Substantia nigra (tissue), 51 donors: ENCODE measurements at places on chromosomes 7 and 10.

GRCh38 chr7:36155811-36156361 is 2.8 kb downstream of the EEPD1 start:
- DNase-seq: peak; percentile 30

DNA sequence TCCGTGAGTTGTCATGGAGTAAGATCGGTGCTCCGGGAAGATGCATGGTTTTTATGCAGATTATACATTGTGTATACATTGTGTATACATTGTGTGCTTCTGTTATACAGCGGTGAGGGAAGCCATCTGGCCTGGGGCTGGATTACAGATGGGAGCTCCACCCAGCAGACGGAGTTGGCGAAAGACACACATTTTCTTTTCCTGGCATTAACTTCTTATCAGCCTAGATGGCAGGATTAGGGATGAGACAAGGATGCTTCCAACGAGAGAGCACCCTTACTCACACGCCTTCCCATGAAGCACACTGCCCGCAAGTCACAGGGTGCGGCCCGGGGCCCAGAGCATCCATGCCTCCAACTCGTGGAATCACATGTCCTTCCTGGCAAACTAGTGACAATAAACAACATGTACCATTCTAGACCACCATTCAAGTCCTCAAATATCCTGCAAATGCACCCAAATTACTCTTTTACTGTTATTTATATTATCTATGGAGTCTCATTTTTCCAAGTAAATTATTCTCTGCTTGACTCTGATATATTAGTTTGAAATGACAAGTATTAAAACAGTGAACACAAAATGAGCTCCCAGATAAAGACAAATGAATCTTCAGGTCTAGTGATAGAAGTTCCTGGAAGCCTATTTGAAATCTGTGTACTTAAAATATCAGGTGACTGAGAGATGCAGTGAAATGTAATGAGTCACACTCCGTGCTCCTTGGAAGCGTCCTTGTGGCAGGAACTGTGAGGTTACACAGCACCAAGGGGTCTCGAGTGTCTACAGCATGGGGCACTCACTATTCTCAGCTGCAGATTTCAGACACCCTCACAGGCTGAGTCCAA is 29.8 kb upstream of the PPP2R2D start:
- DNase-seq: no peak

GRCh38 chr7:47326220-47326619 is 255.7 kb downstream of the TNS3 start:
- DNase-seq: no peak

- no peak for DNase-seq
Observed at GRCh38 chr7:47609803-47610452, 28.0 kb upstream of the TNS3 start.

DNA sequence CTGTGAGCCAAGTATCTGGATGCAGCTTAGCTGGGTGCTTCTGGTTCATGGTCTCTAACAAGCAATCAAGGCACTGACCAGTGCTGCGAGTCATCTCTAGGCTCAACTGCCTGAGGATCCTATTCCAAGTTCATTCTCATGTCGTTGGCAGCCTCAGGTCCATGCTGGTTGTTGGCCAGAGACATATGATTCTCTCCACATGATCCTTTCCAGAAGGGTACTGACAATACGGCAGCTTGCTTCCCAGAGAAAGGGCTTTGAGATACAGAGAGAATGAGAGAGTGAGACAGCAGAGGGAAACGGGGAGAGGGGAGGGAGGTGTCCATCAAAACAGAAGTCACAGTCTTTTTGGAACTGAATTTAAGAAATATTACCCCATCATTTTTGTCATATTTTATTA is 405.6 kb downstream of the XPNPEP1 start:
- DNase-seq: no peak

DNA sequence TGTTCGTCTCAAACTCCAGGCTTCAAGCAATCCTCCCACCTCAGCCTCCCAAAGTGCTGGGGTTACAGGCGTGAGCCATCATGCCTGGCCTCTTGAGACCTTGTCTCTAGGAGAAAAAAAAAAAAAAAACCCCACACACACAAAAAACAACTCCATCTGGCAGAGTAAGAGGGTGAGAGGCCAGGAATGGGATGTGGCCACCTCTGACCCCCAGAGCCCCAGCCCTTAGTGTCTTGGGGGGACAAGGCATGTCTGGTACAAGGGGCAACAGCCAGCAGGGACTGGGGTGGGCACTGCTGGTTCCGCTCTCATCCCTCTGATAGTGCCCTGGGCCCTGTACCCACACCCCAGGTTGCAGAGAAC is 15.6 kb upstream of the TNRC18 start:
- DNase-seq: no peak

DNA sequence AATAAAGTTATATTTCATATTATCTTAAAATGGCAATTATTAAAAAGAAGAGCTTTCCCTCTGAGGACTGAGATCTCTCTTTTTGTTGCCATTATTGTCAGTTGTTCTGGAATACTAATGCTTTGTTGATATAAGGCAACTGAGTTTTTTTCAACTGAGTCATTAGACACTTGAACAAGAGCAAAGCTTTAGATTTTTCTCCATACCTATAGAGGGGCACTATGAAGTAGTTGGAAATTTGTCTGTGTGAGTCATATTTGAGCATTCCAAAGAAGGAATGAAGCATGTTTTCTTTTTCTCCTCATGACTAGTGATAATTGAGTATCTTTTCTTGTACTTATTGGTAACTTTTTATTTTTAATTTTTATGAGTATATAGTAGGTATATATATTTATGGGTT is 24.5 kb downstream of the RPA3 start:
- no peak for DNase-seq

DNA sequence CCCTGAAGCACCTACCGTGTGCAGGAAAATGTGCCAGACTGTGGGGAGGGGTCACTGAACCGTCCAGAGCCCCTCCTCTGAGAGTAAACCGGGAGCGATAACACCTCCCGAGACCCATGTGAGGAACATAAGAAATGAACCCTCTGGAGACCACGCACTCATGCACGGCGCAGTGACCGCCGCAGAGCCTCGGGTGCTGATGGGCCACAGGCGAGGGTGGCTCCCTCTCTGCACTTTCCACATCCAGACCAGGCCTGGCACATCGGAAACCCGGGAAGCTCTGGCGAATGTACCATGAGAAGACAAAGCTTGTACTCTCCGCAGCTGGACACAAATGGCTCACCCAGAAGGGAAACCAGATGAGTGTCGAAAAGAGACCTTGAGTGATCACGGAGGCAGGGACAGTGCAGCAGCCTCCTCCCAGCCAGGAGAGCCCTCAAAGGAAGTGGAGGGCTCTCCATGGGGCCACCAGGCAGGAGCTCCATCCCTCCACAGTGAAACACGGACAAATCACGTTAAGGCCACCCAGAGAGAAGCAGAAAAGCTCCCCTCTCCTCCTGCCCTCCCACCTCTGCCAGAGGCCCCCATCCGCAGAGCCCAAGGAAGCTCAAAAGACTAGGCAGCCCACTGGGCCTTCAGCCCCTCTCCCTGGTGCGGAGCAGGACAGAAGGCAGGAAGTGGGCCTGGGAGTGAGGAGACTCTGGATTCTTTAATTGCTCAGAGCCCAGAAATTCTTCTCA is 178.1 kb upstream of the PPP2R2D start:
- DNase-seq: no peak

DNA sequence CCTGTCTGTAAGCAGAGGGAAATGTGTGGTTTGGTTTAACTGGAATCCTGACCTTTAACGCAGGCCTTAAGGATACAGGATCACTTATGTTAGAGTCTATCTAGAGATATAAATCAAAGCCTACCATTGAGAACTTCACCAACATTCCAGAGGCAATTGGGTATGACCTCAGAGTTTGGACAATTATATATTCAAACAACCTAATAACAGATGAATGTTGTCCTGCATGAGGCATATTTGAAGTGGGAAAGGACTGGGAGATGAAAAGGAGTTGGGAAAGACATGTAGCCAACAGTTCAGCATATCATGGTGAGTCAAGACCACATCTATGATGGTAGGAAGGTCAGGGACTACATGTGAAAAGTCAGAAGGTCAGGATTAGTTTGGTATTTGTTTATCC is 274.2 kb downstream of the DOCK4 start:
- no peak for DNase-seq

GRCh38 chr10:22285130-22285529 is 31.1 kb upstream of the COMMD3 start:
- DNase-seq: no peak

DNA sequence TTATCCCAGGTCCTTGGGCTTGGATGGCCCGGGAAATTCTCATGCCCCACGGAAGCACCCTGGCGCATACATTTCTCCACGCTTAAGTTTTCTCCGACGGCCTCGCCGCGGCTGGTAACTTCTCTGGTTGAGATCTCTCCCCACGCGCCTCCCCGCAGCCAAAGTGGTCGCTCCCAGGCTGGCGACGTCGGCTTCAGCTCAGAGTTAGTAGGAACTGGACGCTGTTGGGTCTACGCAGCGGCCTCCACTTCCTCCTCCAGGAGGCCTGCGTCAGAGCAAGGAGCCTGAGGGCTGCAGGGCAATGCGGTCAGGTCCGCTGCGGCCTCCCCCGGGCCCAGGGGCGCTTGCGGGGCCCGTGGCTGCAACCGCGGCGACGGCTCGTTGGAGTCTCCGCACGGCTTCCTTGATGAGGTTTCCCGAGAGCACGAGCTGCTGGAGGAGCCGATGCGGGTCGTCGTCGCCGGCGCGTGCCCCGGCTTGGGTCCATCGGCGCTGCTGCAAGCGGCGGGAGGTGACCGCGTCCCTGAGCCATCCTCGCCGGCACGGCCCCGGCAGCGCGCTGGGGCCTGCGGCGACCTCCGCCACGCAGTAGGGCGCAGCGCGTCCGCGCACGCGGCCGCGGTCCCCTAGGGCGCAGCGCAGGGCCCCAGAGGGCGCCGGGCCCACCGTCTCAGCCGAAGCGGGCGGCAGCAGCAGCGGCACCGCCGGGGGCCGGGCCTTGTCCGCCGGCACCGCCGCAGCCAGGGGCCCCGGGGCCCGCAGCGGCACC is 744 bp downstream of the FRAT2 start:
- DNase-seq: no peak

DNA sequence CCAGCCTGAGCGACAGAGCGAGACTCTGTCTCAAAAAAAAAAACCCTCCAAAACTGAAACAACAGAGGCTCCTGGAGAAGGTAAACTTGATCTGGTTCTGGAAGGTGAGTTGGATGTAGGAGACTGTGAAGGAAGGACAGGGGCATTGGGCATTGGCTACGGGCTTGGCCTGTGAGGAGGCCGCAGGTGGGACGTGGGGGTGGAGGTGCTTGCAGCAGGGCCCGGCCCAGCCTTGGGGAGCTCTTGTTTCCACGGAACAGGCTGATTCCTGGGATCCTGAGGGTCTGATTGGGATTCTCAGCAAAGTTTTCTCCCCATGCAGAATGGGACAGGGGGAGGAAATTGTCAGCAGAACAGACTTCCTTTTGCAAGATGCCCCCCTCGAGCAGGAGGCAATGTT is 30.6 kb downstream of the IL15RA start:
- no peak for DNase-seq

DNA sequence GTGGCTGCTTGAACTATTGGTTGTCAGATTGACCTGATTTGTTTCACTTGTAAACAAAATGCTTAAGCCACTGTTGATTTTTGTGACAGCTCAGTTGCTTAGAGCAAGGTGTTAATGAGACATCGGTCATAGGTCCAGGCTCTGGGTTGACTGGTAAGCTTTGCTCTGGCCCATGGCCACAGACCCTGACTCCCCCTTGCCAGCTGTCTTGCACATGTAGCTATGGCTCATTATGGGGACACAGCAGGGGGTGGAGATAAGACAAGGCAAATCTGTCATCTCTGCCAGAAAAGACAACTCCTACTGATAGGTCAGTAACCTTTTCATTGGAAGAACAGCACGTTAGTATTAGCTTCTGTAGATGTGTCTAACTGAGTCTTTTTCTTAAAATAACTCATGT is 95.3 kb downstream of the KAT6B start:
- DNase-seq: no peak

- no peak for DNase-seq
Observed at GRCh38 chr10:31914370-31914769, 14.3 kb downstream of the ARHGAP12 start.

DNA sequence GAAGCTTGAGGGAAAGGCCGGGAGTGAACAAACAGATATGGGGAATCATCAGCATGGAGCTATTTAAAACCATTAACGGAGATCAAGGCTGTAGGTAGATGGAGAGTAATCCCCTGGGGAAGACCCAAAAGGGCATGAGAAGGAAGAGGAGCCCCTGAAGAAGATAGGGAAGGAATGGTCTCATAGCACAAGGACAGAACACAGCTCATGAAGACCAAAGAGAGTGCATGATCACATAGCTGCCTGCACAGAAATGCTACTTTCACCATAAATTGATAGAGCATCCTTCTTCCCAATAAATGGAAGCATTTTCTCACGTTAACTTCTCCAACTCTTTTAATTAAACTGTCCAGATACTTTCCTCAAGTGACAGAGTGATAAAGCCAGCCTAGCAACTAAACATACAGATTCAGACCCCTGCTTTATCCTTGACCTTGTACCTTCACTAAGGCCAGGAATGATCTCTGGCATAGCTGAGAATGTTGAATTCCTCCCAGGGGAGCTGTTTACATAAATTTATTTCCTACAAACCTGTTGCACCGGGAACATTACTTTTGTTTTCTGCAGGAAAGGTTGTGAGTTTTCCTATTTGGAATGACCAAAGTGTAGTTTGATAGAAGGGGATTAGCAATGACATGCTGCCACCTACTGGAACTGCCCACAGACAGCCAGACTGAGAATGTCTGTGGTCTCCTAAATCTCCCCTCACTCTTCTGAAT is 110.8 kb upstream of the LRGUK start:
- DNase-seq: peak; percentile 65

- DNase-seq: no peak
Observed at GRCh38 chr10:99656199-99657064, 2.9 kb upstream of the ENTPD7 start.

DNA sequence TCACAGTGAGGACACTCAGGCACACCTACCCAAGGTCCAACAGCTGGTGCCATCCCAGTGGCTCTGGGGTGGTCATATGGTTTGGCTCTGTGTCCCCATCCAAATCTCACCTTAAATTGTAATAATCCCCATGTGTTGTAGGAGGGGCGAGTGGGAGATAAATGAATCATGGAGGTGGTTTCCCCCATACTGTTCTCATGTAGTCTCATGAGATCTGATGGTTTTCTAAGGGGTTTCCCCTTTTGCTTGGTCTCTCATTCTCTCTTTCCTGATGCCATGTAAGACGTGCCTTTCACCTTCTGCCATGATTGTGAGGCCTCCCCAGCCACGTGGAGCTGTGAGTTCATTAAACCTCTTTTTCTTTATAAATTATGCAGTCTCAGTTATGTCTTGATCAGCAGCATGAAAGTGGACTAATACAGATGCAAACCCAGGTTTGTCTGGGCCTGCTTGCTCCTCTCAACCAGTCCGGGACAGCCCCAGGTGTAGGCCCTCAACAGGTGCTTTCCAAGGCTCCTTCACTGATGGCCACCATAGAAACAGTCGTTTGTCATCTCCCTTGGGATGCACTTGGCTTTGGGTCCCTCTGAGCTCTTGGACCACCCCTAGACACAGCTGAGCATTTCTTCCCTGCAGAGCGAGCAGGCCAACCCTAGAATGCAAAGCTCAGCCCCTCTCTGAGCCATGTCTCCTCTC is 101.3 kb upstream of the CTBP2 start:
- no peak for DNase-seq

- no peak for DNase-seq
Observed at GRCh38 chr7:65809259-65809981, 63.5 kb upstream of the VKORC1L1 start.

- DNase-seq: no peak
Observed at GRCh38 chr7:54964136-54964535, 54.7 kb upstream of the EGFR start.
